ENCODE measurements at places on chromosomes 16 and 17.

- DNase-seq, result no peak
These were observed 7.0 kb downstream of the TPSD1 start for GRCh38 chr16:1262846-1263221.

DNA sequence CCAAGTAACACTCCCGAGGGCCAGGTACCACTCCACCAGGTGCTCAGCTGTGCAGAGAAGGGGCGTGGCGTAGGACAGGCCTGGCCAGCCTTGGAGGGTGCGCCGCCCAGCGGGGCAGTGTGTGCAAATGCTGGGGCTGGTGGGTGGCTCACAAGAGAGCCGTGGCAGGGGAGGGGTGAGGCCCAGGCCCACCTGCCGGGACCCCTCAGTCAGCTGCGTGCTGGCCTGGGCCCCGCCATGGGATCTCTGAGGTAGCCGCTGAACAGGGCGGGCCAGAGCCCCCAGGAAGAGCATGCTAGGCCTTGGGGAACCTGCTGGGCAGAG is 8.8 kb downstream of the TPSG1 start:
- no peak for DNase-seq

DNA sequence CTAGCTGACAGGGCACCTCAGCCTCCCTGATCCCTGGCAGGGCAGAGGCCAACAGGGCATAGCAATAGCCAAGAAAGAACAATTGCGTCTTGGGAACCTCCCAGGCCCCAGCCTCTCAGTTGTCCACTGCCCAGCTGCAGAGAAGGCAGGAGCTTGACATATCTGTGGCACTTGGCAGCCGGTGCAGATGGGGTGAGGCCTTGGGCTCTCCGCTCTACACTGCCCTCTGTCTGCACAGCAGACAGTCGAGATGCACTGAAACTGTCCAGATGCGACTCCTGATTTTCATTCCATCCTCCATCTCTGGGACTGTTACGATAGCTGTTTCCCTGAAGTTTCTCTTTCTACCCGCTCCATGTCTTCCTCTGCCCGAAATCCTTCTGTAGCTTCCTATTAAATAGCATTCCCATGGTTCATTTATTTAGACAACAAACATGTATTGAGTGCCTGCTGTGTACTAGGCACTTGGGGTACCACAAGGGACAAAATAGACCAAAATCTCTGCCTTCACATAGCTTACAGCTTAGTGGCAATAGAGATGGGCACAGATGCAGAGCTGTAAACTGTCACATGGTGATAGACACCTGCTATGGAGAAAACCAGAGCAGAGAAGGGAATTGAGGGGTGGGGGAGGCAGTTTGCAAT is 3.3 kb downstream of the POLR3E start:
- DNase-seq, result peak; percentile 71

GRCh38 chr17:3986939-3987335 is 22.7 kb upstream of the ATP2A3 start:
- DNase-seq, result no peak

GRCh38 chr17:75096082-75096625 is 8.4 kb downstream of the SLC16A5 start:
- DNase-seq, result peak; percentile 93

DNA sequence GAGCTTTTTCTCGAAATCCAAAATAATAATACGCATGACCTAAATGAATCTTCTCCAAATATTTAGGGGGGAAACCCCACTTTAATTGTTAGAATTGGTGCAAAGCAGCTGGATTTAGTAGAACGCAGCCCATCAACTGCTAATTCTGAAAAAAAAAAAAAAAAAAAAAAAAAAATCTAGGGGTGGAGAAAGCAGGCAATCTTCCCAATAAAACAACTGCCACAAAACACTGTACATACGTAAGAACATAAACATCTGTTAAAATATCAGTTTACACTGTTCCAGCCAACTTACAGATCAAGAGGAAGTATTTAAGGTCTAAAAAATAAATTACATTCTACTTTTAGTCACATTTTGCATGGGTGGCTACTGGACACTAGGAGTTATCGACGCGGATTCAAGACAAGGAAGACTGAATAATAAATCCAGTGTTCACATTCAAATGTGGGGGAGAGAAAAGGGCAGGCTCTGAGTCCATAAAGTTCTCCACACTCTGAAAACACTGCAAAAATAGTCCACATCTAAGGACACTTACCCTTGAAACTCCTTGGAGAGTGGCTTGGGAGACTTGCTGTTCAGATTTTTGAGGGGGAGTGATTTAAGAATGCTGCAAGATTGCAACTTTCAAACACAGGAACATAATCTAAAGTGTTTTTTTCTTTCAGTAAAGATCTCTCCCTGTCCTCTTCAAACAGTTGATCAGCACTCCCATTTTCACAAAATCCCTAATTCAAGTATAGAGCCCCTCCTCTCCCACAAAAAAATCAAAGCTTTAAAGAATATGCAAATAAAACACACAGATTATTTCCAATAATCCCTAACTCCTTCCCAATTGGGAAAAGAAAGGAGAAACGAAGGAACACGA is 1.3 kb downstream of the APPBP2 start:
- DNase-seq, result peak; percentile 35
